Activated naive CD4-positive, alpha-beta T cell treated with Interleukin-2 at 50 U/mL for 16 hours (primary cell): ENCODE measurements at places on chromosomes 7 and 10.

DNA sequence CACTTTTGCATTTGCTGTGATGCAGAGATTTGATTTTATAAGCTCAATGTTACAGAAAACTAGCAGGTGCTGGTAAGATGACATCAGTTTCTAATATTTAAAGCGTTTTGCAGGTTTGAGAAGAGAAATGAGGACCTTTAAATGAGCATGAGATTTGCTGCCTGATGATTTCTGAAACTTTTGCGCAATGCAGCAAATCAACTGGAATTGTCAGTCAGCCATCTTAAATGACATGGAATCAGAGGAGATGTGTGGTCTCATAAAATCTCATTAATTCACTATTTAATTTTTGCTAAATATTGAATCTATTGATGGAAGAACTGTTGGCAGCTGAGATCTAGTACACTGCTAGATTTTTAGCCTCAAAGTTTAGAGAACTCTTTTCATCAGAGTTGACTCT lies 3.9 kb downstream of the RBM17 start:
- DNase-seq = no peak

- no peak for DNase-seq
These were observed 550 bp upstream of the CALU start for GRCh38 chr7:128738570-128739047.

- no peak for DNase-seq
These were observed 18.4 kb upstream of the HGF start for GRCh38 chr7:81788246-81788645.

- DNase-seq = no peak
These were observed 112.5 kb downstream of the WDR11 start for GRCh38 chr10:120963594-120964220.

DNA sequence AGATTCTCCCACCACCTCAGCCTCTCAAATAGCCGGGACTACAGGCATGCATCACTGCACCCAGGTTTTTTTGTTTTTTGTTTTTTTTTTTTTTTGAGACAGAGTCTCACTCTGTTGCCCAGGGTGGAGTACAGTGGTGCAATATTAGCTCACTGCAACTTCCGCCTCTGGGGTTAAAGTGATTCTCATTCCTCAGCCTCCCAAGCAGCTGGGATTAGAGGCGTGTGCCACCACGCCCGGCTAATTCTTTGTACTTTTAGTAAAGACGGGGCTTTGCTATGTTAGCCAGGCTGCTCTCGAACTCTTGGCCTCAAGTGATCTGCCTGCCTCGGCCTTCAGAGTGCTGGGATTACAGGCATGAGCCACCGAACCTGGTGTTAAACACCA lies 107.5 kb upstream of the KIF5B start:
- no peak for DNase-seq

GRCh38 chr10:51318399-51319172 lies 244.3 kb downstream of the PRKG1 start:
- no peak for DNase-seq

- no peak for DNase-seq
These were observed 71.8 kb downstream of the SEMA3C start for GRCh38 chr7:80847027-80847426.

DNA sequence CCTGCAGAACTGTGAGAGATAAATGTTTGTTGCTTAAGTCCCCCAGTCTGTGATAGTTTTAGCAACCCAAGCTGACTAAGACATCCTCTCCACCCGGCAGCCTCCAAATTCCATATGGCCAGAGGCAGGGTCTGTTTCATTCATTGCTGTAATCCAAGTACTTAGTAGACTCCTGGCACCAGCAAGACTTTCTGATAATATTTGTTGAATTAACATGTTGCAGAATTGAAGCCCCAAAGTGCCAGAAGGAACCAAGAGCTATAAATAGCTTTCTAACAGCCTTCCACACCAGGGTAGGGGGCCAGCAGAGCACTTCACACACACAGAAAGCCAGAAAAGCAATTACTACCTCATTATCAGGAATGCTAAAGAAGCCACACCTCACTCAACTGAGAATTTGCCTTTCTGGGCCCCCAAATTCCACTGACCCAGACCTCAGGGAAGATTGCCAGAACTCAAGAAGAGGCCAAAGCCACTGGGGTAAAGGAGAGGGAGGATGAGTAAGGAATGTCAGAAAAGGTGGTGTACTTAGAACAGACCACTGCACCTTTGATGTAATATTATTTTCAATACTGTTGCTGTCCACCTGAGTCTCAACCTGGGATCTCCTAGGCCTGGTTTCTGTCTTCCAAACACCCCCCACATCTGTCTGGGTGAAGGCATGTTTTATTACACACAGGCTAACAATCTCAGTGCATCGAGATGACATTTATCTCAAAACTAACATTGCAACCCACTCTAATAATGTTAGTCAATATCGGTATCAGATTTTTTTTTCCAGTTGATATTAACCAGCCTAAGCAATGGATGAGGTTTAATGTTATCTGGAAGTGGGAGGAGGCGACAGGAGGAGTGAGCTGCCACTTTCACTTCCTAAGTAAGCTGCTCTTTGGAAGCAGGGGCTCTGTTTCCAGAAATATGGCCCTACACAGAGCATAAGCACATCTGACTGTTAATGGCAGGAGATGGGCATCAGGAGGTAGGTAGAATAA lies 5.5 kb downstream of the NOD1 start:
- no peak for DNase-seq

GRCh38 chr10:2885288-2886278 lies 181.8 kb upstream of the PFKP start:
- DNase-seq = no peak

DNA sequence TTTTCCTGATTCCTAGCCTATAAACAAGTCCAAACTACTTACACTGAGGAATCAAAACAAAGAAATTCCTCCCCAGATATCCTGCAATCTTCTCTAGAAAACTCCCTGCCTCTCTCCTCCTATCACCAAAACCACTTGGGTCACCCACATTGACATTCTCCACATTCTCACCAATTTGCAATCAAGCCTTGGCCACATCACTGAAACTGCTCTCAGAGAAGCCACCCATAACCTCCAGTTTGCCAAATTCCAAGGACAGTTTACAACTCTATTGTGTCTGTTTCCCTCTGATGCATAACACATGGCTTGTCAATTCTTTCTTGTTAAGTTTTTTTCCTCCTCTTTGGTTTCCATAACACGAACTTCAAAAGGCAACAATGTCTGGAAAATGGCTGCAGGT lies 233.5 kb downstream of the XPNPEP1 start:
- no peak for DNase-seq

- DNase-seq = no peak
These were observed 41.3 kb upstream of the ANK3 start for GRCh38 chr10:60430836-60431597.

- no peak for DNase-seq
These were observed 4.3 kb downstream of the SHH start for GRCh38 chr7:155807789-155808548.
